ENCODE measurements at places on chromosomes 3 and 15. TPM values are rescaled to one million over a fixed set of nuclear protein-coding genes. Genes with fewer than 3 reads are reported as not detected.

Gene CPNE9
- not detected for total RNA-seq

Gene IQGAP1
- 198 TPM for total RNA-seq

Gene CAMK1
- total RNA-seq, result 4.9 TPM

Gene MESP2
- not detected for total RNA-seq

Gene CHRM5
- not detected for total RNA-seq

Gene CPNE4
- total RNA-seq, result not detected

Gene SEMA3B
- 1.7 TPM for total RNA-seq

DNA sequence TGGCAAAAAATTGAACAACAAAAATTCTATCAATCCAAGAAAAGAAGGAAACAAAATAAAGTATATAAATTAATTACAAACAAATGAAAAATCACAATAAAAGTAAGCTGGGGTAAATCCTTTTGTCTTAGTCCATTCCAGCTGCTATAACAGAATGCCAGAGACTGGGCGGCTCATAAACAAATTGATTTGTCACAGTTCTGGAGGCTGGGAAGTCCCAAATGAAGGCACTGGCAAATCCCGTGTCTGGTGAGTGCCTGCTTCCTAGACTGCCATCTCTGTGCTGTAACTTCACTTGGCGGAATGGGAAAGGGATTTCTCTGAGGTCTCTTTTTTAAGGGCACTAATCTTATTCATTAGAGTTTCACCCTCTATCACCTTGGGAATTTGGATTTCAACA lies 53.6 kb upstream of the RPL35A start:
- DNase-seq, result no peak

DNA sequence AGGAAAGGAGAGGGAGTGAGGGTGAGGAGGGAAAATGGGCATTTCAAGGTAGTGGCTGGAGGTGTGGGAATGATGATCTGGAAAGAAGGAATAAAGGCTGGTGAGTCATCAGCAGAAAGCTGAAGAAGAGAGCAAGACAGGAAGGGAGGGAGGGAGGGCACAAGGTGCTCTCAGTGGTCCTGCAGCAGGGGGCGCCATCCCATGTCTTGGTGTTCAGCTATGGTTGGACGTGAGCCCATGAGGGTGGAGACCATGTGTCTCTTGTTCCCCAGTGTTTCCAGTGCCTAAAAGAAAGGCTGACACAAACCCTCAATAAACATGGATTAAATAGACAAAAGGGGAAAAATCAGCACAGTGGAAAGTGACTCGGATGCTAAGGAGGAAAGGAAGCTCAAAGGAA lies 228.5 kb downstream of the NTRK3 start:
- no peak for DNase-seq

DNA sequence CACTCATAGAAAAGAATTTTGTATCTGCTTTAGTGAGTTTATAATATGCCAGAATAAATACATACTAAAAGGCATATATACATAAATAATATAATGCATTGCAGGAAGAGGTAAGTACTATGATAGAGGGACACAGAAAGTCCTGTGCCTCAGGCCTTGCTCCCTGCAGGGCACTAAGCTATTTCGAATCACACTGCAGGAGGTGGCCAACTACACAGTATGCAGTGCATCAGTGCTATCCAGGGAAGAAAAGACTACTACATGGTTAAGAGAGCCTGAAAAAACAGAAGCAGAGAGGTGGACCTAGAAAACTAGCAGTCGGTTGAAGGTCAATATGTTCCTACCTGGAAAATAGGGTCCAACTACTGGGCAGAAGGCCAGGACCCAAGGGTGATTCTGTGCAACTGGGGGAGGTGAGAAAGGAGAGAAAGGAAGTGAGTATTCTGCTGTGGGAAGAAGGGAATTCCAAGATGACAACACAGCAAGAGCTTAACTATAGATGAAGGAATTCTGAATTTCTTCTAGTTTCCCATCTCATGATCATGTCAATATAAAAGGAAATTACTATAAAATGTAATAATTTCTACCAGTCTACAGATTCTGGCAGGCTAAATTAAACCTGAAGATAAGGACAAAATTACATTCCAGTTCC lies 218.0 kb downstream of the ZBTB20 start:
- no peak for DNase-seq

DNA sequence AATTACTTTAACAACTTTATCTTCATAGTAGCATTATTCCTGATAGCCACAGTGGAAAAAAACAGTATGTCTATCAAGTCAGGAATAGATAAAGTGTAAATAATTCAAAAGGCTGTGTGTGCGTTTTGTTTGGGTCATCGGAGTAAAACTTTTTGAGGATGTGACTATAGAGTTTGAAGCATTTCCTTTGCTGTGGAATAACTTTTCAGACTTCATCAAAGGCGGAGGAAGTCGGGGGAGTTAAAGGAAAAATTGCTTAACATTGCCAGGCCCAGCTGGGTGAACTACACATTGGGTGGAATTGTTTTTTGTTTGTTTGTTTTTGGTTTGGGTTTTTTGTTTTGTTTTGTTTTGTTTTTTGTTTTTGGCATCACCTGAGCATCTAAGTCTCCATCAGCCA lies 70.4 kb upstream of the CRTC3 start:
- DNase-seq, result no peak

DNA sequence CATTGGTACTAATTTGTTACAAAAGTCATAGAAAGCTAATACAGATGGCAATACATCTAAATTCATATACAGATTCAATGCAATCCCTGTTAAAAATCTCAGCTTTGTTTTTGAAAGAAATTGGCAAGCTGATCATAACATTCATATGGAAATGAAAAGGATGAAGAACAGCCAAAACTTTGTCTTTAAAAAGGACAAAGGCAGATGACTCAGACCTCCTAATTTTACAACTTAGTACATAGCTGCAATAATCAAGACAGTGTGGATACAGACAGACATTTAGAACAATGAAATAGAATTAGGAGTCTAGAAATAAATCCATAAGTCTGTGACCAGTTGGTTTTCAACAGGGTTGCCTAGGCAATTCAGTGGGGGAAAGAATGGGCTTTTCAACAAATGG lies 63.3 kb downstream of the AQP9 start:
- DNase-seq, result no peak

DNA sequence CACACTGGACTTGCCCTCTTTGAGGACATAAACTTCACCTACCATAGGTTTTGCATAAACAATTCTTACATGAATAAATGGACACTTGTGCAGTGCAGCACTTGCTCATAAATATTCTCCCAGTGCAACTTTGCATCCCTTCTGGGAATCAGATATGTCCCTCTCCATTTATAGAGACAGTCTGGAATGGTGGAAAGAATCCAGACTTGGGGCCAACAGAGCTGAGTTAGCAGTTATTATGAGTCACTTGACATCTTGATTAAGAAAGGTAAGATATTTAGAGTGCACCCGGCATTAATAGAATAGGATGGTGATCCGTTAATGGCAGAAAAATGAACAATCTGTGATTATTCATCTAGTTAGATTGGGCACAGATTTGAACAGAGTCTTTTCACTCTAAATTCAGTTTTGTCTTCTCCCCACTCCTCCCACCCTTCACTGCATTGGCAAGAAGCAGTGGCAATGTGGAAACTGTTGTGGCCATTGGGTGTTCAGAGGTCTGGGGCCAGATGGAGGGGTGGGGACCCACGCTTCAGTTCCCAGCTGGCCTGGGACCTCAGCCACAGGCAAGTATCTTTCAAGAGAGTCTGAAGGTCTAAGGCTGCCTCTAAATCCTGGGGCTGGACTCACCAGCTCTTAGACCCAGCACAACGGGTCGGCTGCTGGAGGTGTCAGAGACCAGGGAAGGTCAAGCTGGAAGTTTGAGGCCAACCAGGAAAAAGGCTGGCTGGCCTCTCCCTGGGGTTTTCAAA lies 58.9 kb upstream of the KY start:
- DNase-seq, result no peak

GRCh38 chr15:84108728-84109127 lies 126.8 kb upstream of the GOLGA6L4 start:
- DNase-seq, result no peak

GRCh38 chr15:69616558-69616957 lies 163.9 kb downstream of the RPLP1 start:
- DNase-seq, result no peak

DNA sequence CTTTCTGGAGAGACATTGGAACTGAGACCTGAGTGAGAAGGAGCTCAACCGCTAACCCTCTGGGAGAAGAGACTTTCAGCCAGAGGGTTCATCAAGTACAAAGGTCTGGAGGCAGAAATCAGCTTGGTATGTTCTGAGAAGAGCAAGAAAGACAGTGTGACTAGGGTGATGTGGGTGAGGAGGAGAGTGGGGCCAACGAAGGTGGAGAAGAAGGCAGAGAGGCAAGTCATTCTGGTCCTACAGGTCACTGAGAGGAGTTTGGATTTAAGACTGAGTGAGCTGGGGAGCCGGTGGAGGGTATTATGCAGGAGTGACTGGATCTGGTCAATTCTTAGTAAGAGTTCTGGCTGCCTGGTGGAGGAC lies 12.2 kb downstream of the XIRP1 start:
- no peak for DNase-seq

DNA sequence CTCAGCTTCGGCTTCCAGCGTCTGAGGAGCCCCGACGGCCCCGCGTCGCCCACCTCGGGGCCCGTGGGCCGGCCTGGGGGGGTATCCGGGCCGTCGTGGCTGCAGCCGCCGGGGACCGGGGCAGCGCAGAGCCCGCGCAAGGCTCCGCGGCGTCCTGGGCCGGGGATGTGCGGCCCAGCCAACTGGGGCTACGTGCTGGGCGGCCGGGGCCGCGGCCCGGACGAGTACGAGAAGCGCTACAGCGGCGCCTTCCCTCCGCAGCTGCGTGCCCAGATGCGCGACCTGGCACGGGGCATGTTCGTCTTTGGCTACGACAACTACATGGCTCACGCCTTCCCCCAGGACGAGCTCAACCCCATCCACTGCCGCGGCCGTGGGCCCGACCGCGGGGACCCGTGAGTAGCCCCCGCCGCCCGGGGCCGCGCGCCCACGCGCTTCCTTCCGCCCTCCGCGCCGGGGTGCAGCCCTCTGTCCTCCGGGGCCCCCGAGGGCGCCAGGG lies 462 bp downstream of the EDEM1 start:
- DNase-seq, result peak; percentile 32

Measured in CD4-positive, CD25-positive, alpha-beta regulatory T cell (primary cell).